ENCODE measurements at places on chromosomes 12 and 14.

GRCh38 chr12:108642269-108642870 lies 8.7 kb upstream of the SELPLG start:
- DNase-seq, result no peak

- DNase-seq, result no peak
These were observed 20.0 kb upstream of the STAC3 start for GRCh38 chr12:57270966-57271470.

DNA sequence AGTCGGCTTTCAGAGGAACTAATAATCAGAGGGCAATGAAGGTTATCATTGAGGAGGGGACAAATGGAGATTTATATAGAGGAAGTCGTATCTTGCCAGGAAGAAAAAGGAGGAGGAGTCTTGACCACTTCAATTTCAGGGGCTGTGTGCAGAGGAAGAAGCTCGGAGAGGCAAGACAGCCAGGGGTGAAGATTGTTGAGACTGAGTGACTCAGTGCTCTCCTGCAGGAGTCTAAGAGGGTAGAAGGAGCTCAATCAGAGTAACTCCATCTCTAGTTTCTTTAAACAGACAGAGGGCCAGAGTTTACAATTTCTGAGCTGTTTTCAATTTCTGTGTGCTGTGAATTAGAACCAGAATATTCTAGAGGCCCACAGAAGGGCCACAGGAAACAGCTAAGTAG lies 439.3 kb upstream of the PRICKLE1 start:
- DNase-seq, result no peak

- no peak for DNase-seq
These were observed 70.7 kb downstream of the TTC8 start for GRCh38 chr14:88895116-88895515.

DNA sequence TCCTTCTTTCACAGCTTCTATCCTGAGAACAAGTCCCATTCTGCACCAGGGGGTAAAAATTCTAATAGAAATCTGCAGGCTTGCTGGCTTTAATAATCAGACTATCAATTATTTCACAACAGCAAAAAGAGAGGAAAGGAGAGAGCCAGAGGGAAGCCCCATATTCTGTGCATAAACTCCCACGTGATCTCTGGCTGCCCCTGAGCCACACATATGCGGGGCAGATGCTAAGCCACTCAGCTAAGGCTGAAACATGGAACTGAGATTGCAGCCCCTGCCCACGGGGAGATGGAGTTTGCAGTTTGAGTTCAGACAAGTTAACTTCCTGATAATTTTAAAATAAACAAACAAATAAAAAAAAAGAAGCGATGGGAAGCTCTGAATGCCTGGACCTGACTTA lies 254.4 kb upstream of the CCDC196 start:
- peak; percentile 9 for DNase-seq

GRCh38 chr12:130009961-130010360 lies 106.1 kb upstream of the TMEM132D start:
- no peak for DNase-seq

DNA sequence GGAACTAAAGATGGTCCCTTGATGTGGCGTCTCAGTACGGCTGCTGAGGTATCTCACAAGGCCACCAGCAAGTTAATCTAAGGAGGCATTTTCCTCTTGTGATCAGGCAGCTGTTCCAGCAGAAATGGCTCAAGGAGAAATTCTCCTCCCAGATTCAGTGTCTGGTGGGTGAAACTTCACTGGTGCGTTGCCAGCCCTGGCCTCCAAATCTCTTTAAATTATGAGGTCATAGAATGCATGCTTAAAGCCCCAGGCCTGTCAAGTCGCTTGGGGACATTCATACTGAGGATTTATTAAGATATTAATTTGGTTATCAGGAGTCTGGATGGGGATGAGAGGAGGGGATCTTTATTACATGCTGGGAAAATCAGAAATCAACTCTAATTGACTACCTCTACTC lies 72.9 kb downstream of the PPP2R5C start:
- no peak for DNase-seq

- no peak for DNase-seq
These were observed 11.5 kb downstream of the BICDL1 start for GRCh38 chr12:120000556-120000955.

DNA sequence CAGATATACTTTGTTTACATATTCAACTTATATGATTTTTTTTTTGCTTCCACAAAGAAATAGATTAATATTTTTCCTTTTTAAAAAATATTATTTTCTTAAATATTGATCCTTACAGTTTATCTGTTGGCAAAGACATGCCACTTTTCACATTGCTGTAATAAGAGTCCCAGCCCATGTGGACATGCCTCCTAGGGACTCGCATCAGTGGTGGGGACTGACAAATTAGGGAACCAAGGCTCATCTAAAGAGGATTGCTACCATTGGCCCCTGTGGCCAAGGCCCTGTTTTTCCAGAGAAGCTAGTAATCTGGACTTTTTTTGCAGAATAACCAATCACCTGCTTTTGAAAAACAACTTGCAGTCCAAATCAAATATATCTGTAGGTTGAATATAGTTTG lies 27.8 kb upstream of the BMAL2 start:
- no peak for DNase-seq

GRCh38 chr14:75205591-75205990 lies 29.2 kb upstream of the TMED10 start:
- DNase-seq, result no peak

Data from GM10248 (cell line).